ENCODE measurements at places on chromosomes 1 and 21. TPM values are rescaled to one million over a fixed set of nuclear protein-coding genes. Genes with fewer than 3 reads are reported as not detected.

The REN gene
- total RNA-seq: 0.59 TPM

The SLC35F3 gene
- total RNA-seq: 0.41 TPM

The KCNE2 gene
- total RNA-seq: not detected

The RNPC3 gene
- total RNA-seq: 35.0 TPM

The ASCL5 gene
- not detected for total RNA-seq

The HRNR gene
- not detected for total RNA-seq

The F11R gene
- 162 TPM for total RNA-seq

The UBXN10 gene
- 7.8 TPM for total RNA-seq

The PTBP2 gene
- 12.8 TPM for total RNA-seq

- no peaks in the 10 kb centered on the region for H3K4me1 ChIP-seq
- no peak overlapping the region for H3K27ac ChIP-seq
- no peaks in the 10 kb centered on the region for H3K36me3 ChIP-seq
- H3K27me3 ChIP-seq: no peaks in the 10 kb centered on the region
- DNase-seq: no peak
These were observed 59.0 kb downstream of the HUNK start for GRCh38 chr21:31931644-31932469.

GRCh38 chr1:17922833-17923232 lies 167.7 kb downstream of the ACTL8 start:
- H3K27ac ChIP-seq: no peak overlapping the region
- no peaks in the 10 kb centered on the region for H3K4me1 ChIP-seq
- H3K36me3 ChIP-seq: no peaks in the 10 kb centered on the region
- no peak overlapping the region for H3K4me3 ChIP-seq

GRCh38 chr1:64934115-64934877 lies 32.1 kb downstream of the JAK1 start:
- H3K27me3 ChIP-seq: no peaks in the 10 kb centered on the region
- H3K36me3 ChIP-seq: no peaks in the 10 kb centered on the region
- H3K27ac ChIP-seq: peak overlapping the region; percentile 78
- no peak overlapping the region for H3K4me3 ChIP-seq

- H3K4me1 ChIP-seq: peaks cover 12% of the 10 kb centered on the region
- H3K27ac ChIP-seq: peak overlapping the region; percentile 54
- H3K27me3 ChIP-seq: peaks cover 13% of the 10 kb centered on the region
These were observed 407 bp downstream of the IGSF3 start for GRCh38 chr1:116667078-116667574.

DNA sequence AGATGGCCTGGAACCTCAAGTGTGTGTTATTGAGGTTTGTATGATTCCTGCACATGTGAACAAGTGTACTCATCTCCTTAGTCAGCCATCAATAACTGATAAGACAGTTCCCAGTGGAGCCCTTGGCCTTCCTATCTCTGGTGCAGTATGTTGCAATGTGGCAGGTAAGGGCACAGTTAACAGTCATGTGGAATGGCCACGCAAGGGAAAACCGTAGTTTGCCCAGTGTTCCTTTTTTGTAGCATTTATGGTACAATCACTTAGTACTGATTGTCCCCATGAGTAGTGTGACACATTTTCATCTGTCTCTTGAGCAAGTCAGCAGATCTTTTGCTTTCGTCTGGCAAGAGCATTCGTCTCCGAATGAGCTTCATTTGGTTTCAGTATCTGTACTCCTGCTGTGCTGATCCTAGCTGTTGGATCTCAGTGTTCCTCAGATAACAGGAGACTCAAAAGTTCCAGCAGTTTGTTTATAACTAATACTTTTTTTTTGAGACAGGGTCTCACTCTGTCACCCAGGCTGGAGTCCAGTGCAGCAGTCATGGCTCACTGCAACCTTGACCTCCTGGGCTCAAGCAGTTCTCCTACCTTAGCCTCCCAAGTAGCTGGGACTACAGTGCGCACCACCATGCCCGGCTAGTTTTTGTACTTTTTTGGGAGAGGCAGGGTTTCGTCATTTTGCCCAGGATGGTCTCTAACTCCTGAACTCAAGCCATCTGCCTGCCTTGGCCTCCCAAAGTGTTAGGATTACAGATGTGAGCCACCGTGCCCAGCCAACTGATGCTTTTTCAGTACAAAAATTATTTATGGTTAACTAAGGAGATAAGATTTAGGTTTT lies 8.2 kb downstream of the CTPS1 start:
- H3K4me3 ChIP-seq: no peak overlapping the region
- no peak overlapping the region for H3K27ac ChIP-seq
- no peaks in the 10 kb centered on the region for H3K27me3 ChIP-seq

- H3K36me3 ChIP-seq: no peaks in the 10 kb centered on the region
- DNase-seq: no peak
- no peaks in the 10 kb centered on the region for H3K27me3 ChIP-seq
- no peak overlapping the region for H3K4me3 ChIP-seq
- H3K4me1 ChIP-seq: no peaks in the 10 kb centered on the region
These were observed 102.1 kb downstream of the LMX1A start for GRCh38 chr1:165254376-165254775.

GRCh38 chr1:169340882-169341281 lies 26.7 kb downstream of the NME7 start:
- no peaks in the 10 kb centered on the region for H3K27me3 ChIP-seq
- no peak overlapping the region for H3K27ac ChIP-seq
- no peaks in the 10 kb centered on the region for H3K4me1 ChIP-seq
- DNase-seq: no peak
- H3K4me3 ChIP-seq: no peak overlapping the region

- H3K27me3 ChIP-seq: no peaks in the 10 kb centered on the region
- H3K4me3 ChIP-seq: no peak overlapping the region
- H3K4me1 ChIP-seq: no peaks in the 10 kb centered on the region
These were observed 1707.7 kb downstream of the BRINP3 start for GRCh38 chr1:188769936-188770335.

- H3K36me3 ChIP-seq: no peaks in the 10 kb centered on the region
- no peak for DNase-seq
- H3K4me1 ChIP-seq: no peaks in the 10 kb centered on the region
- H3K4me3 ChIP-seq: no peak overlapping the region
- H3K27ac ChIP-seq: no peak overlapping the region
- H3K27me3 ChIP-seq: no peaks in the 10 kb centered on the region
These were observed 42.5 kb downstream of the LRRC8D start for GRCh38 chr1:89863165-89863830.

DNA sequence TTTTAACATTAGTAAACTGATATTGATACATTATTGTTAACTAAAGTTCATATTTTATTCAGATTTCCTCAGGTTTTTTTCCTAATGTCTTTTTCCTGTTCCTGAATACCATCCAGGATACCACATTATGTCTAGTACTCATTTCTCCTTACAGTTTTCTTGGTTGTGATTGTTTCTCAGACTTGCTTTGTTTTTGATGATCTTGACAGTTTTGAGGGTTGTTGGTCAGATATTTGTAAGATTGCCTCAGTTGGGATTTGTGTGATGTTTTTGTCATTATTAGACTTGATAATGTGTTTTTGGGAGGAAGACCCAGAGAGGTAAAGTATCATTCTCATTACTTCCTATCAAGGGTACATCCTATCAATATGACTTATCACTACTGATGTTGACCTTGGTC lies 19.5 kb downstream of the EPB41 start:
- H3K36me3 ChIP-seq: no peaks in the 10 kb centered on the region
- H3K27me3 ChIP-seq: no peaks in the 10 kb centered on the region
- peaks cover 1% of the 10 kb centered on the region for H3K4me1 ChIP-seq
- H3K4me3 ChIP-seq: no peak overlapping the region

GRCh38 chr1:224783006-224783651 lies 146.3 kb upstream of the DNAH14 start:
- no peaks in the 10 kb centered on the region for H3K4me1 ChIP-seq
- H3K27ac ChIP-seq: no peak overlapping the region
- no peaks in the 10 kb centered on the region for H3K36me3 ChIP-seq
- DNase-seq: no peak

- no peak overlapping the region for H3K4me3 ChIP-seq
- H3K27me3 ChIP-seq: peaks cover 6% of the 10 kb centered on the region
- no peak overlapping the region for H3K27ac ChIP-seq
- no peaks in the 10 kb centered on the region for H3K36me3 ChIP-seq
These were observed 236.8 kb downstream of the CAMTA1 start for GRCh38 chr1:7022058-7022457.

GRCh38 chr1:215749414-215749813 lies 182.3 kb downstream of the KCTD3 start:
- no peak overlapping the region for H3K27ac ChIP-seq
- DNase-seq: no peak
- no peaks in the 10 kb centered on the region for H3K36me3 ChIP-seq
- H3K27me3 ChIP-seq: no peaks in the 10 kb centered on the region
- no peak overlapping the region for H3K4me3 ChIP-seq

DNA sequence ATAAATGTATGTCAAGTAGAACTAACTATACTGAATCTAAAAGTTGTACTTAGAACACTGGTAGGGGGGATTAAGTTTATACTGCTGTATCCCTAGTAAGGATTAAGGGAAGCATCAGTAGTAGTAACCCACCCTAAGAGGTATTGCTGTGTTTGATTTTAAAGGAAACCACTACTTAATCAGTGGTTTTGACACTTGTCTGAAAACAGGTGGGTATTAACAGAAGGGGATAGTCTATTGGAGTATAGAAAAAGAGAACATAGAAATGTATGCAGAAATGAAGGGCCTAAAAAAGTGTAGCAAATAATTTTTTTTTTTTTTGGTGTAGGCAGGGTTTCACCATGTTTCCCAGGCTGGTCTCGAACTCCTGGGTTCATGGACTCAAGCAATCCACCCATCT lies 2.2 kb downstream of the MIGA1 start:
- H3K4me1 ChIP-seq: peaks cover 24% of the 10 kb centered on the region
- no peaks in the 10 kb centered on the region for H3K27me3 ChIP-seq
- no peak for DNase-seq
- no peak overlapping the region for H3K4me3 ChIP-seq
- H3K36me3 ChIP-seq: peaks cover 31% of the 10 kb centered on the region
- H3K27ac ChIP-seq: no peak overlapping the region

GRCh38 chr1:227299688-227300087 lies 18.6 kb downstream of the CDC42BPA start:
- no peak overlapping the region for H3K27ac ChIP-seq
- no peaks in the 10 kb centered on the region for H3K27me3 ChIP-seq
- no peaks in the 10 kb centered on the region for H3K36me3 ChIP-seq
- peaks cover 19% of the 10 kb centered on the region for H3K4me1 ChIP-seq
- H3K4me3 ChIP-seq: no peak overlapping the region

DNA sequence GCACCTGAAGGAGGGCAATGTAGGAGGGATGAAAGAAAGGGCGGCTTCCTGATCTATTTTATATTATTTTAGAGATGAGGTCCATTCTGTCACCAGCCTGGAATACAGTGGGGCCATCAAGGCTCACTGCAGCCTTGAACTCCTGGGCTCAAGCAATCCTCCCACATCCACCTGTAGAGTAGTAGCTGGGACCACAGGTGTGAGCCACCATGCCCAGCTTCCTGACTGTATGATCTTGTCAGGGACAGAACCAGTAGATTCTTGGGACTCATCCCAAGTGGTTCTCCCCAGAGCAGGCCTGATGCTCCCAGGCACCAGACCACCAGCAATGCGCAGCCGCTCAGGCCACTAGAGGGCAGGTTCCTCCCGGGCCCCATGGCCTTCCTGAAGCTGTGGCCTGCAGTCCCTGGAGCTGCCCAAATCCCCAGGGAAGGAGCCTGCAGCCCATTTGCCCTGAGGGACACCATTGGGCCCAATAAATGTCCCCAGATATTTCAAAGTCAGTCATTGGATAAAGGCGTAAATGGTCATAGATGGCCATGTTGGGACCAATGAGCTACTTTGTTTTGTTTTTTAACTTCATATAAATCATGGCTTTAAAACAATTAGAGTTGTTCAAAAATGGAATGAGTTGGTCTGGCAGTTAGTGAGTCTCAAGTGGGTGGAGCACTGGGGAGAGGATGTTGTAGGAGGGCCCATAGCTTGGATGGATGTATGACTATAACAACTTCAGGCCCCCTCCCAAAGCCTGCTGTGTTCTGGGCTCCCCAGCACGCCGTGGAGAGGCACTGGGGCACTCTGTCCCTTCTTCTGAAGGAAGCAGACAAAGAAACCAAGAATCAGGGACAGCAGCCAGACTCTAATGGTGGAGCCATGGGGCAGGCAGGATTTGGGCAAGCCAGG lies 44.7 kb upstream of the GOLT1A start:
- no peaks in the 10 kb centered on the region for H3K27me3 ChIP-seq
- H3K36me3 ChIP-seq: no peaks in the 10 kb centered on the region
- no peak overlapping the region for H3K27ac ChIP-seq
- DNase-seq: peak; percentile 75
- H3K4me3 ChIP-seq: no peak overlapping the region

- H3K4me1 ChIP-seq: peaks cover 11% of the 10 kb centered on the region
- DNase-seq: peak; percentile 18
- peaks cover 39% of the 10 kb centered on the region for H3K36me3 ChIP-seq
- H3K27ac ChIP-seq: peak overlapping the region; percentile 11
- peaks cover 3% of the 10 kb centered on the region for H3K27me3 ChIP-seq
- no peak overlapping the region for H3K4me3 ChIP-seq
These were observed 20.9 kb upstream of the PDXK start for GRCh38 chr21:43697758-43698643.

GRCh38 chr1:6461538-6462411 lies 4.2 kb downstream of the TNFRSF25 start:
- no peaks in the 10 kb centered on the region for H3K4me1 ChIP-seq
- no peak overlapping the region for H3K27ac ChIP-seq
- peaks cover 24% of the 10 kb centered on the region for H3K27me3 ChIP-seq
- no peak for DNase-seq
- H3K4me3 ChIP-seq: peak overlapping the region; percentile 45
- peaks cover 9% of the 10 kb centered on the region for H3K36me3 ChIP-seq

DNA sequence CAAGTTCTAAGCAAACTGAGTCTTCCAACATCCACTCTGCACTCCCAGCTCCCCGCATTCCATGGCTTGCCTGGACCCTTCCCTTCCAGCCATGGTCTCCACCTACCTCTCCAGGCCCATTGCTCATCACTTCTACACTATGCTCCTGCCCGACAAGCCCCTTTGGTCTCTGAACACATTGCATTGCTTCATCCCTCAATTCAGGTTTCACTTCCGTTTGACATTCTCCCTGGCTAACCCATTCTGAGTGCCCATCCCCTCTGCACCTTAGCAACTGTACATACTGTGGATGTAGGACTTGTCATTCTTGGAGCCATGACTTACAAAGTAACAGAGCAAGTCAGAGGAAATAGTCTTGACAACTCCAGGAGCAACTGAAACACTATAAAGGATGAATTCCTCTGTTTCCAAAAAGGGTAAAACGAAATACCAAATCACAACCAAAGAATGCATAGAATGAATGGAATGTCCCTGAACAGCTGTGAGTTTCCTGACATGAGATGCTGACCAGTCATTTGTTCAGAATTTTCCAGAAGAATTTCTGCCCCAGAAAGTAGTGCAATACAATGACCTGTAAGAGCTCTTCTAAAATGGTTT lies 66.7 kb downstream of the KCNJ6 start:
- H3K27me3 ChIP-seq: no peaks in the 10 kb centered on the region
- DNase-seq: no peak
- H3K4me3 ChIP-seq: no peak overlapping the region
- no peak overlapping the region for H3K27ac ChIP-seq

DNA sequence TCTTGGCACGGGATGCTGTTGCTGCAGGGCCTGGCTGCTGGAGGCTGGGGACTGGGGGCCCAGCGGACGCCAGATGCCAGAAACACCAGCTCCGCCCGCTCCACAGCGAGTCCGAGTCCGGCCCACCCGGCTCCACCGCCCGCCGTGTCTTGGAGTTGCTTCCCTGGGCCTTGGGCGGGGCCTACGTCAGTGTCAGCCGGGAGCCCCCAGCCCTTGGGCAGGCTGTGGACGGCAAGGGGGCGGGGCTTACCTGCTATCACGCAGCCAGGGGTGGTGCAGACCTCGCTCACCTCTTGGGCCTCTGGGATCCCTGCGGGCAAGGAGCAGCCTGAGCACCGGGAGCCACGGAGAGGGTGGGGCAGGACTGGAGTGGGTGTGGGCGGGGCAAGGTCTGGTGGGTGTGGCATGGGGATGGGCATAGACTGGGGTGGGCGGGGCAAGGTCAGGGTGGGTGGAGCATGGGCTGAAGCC lies 21.8 kb downstream of the MMEL1 start:
- H3K27me3 ChIP-seq: peaks cover 9% of the 10 kb centered on the region
- peaks cover 6% of the 10 kb centered on the region for H3K4me1 ChIP-seq
- peak; percentile 69 for DNase-seq
- peak overlapping the region; percentile 1 for H3K4me3 ChIP-seq
